ENCODE measurements at places on chromosomes 11 and 22.

- no peaks in the 10 kb centered on the region for H3K4me1 ChIP-seq
- H3K36me3 ChIP-seq = no peaks in the 10 kb centered on the region
- H3K4me3 ChIP-seq = no peak overlapping the region
- no peak for DNase-seq
- H3K27ac ChIP-seq = no peak overlapping the region
Observed at GRCh38 chr11:123880912-123881311, 4.6 kb downstream of the TMEM225 start.

DNA sequence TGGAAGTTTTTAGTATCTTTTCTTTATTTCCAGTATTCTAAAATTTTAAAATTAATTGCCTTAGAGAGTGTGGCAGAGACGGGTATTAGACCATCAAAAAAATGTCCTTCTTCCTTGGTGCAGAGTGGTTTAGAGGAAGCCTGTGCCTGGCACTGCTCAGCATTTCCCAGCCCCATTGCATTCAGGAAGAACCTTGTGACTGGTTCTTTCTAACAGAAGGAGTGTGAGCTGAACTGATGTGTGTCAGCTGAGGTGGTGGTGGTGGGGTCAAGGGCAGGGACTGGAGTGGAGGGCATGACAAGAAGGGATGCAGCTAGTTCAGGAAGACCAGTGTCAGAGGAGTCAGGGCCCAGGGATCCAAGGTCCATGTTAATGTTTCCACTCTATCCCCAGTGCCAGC lies 58.7 kb upstream of the FDX1 start:
- H3K4me3 ChIP-seq = no peak overlapping the region
- H3K27me3 ChIP-seq = no peaks in the 10 kb centered on the region
- no peak for DNase-seq
- H3K4me1 ChIP-seq = peaks cover 13% of the 10 kb centered on the region
- no peak overlapping the region for H3K27ac ChIP-seq

DNA sequence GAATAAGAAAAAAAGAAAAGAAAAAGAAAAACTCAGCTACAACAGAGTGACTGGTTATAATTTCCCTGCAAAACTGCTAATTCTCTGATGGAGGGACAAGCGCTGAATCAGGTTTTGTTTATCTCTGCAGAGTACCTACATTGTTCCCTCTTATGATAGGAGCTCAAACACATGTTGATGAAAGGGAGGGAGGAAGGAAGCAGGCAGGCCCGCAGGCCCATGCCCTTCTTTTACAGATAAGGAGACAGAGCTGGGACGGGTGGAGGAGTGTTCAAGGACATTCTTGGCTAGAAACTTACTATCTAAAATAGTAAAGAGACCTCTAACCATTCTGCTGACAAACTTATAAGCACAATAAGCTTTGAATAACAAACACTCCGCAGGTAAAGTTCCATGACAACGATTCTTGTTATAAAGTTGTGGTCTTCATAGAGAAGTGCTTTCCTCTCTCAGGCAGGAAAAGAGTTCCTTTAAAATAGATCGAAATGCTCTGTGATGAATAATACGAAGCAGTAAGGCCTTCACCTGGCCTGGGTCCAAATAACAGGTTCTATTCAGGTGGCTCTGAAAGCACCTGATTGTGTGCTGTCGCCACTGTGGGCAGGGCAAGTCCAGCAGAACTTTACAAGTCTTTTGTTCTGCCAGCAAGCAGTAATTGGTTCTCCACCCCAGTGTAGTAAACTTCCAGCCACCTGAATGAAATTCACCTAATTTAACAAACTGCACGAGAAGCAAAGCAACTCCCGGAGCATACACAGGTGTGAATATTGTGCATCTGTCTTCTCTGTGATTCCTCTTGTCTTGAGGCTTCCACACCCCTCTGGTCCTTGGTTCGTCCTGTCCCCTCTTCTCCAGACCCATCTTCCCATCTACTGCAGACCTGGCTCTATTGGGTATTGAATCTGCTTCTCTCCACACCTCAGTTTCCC lies 15.3 kb upstream of the MICAL2 start:
- no peaks in the 10 kb centered on the region for H3K27me3 ChIP-seq
- H3K27ac ChIP-seq = no peak overlapping the region
- DNase-seq = no peak
- H3K4me1 ChIP-seq = peaks cover 8% of the 10 kb centered on the region
- H3K36me3 ChIP-seq = no peaks in the 10 kb centered on the region

DNA sequence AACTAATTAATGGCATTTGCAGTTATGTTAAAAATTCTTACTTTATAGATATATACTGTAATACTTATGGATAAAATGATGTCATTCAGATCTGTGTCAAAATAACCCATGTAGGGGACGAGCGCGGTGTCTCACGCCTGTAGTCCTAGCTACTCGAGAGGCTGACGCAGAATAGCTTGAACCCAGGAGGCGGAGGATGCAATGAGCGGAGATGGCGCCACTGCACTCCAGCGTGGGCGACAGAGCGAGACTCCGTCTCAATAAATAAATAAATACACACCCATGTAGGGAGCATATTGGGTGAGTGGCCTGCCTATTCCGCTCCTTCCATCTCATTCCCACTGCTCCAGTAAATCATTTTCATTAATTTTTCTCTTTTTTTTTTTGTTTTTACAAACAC lies 7.1 kb downstream of the SNU13 start:
- peak overlapping the region; percentile 81 for H3K27ac ChIP-seq
- H3K27me3 ChIP-seq = no peaks in the 10 kb centered on the region
- no peak for DNase-seq
- peak overlapping the region; percentile 74 for H3K4me3 ChIP-seq
- H3K4me1 ChIP-seq = peaks cover 4% of the 10 kb centered on the region

- no peaks in the 10 kb centered on the region for H3K36me3 ChIP-seq
- H3K4me3 ChIP-seq = peak overlapping the region; percentile 69
- H3K4me1 ChIP-seq = peaks cover 33% of the 10 kb centered on the region
- H3K27ac ChIP-seq = no peak overlapping the region
- DNase-seq = peak; percentile 38
Observed at GRCh38 chr11:124746621-124747243, 5.3 kb downstream of the VSIG2 start.

DNA sequence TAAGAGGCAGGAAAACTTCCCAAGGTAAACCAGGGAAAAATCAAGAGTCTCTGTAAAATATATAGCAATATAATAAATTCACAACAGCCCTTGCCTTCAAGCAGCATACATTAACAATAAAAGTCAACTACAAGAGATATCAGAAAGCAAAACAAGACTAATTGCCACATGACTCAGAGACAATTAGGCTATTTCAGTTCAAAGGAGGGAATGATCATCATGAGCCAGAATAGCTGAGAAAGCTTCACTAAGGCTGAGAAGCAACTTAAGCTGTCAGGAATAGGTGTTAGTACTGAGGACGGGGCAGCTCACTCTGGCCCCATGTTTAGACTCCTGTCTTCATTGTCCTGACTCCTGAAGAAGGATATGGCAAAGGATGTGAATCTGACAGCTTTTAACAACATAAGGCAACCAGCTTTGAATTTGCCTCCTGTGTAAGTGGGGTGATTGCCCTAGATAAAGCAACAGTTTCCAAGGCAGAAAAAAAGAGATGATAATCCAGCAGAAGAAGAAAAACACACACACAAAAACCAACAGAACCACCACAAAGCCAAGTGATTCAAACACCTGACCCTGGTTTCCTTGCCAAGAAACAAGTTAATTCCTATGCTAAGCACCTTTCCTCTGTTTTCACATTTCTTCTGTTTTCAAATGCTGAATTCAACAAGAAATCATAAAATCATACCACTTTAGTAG lies 60.8 kb downstream of the SIK3 start:
- no peak overlapping the region for H3K27ac ChIP-seq
- no peaks in the 10 kb centered on the region for H3K27me3 ChIP-seq

DNA sequence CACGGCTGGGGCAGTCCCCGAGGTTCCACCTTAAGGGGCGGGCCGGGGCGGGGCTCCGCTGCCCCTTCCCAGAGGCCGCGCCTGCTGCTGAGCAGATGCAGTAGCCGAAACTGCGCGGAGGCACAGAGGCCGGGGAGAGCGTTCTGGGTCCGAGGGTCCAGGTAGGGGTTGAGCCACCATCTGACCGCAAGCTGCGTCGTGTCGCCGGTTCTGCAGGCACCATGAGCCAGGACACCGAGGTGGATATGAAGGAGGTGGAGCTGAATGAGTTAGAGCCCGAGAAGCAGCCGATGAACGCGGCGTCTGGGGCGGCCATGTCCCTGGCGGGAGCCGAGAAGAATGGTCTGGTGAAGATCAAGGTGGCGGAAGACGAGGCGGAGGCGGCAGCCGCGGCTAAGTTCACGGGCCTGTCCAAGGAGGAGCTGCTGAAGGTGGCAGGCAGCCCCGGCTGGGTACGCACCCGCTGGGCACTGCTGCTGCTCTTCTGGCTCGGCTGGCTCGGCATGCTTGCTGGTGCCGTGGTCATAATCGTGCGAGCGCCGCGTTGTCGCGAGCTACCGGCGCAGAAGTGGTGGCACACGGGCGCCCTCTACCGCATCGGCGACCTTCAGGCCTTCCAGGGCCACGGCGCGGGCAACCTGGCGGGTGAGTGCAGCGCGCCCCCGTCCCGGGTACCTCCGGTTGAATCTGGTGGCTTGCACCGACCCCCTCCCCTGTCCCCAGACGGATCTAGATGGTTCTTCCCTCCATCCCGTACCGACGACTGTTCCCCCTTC lies at the start of gene SLC3A2:
TSS of gene SLC3A2 (plus strand) at position 94 of the 776 bp plus-strand sequence. CDS start at position 222, 128 bp downstream.
- H3K36me3 ChIP-seq = peaks cover 31% of the 10 kb centered on the region
- H3K4me3 ChIP-seq = peak within 1 kb of the TSS; percentile 81
- no peaks in the 10 kb centered on the region for H3K27me3 ChIP-seq
- peaks cover 32% of the 10 kb centered on the region for H3K4me1 ChIP-seq

DNA sequence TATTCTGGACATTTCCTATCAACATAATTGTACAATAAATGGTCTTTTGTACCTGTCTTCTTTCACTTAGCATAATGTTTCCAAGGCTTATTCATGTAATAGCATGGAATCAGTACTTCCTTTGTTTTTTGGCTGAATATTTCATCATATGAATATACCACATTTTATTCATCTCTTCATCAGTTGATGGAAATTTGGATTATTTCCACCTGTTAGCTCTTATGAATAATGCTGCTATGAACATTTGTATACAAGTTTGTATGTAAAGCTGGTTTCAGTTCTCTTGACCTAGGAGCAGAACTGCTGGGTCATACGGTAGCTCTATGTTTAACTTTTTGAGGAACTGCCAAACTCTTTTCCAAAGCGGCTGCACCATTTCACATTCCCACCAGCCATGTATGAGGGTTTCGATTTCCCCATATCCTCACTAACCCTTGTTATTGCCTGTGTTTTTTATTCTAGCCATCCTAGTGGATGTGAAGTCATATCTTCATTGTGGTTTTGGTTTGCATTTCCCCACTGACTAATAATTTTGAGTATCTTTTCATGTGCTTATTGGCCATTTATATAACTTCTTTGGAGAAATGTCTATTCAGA lies 20.9 kb downstream of the EXT2 start:
- no peak overlapping the region for H3K4me3 ChIP-seq
- H3K36me3 ChIP-seq = no peaks in the 10 kb centered on the region
- H3K27ac ChIP-seq = no peak overlapping the region
- no peak for DNase-seq
- peaks cover 6% of the 10 kb centered on the region for H3K4me1 ChIP-seq
- H3K27me3 ChIP-seq = no peaks in the 10 kb centered on the region

DNA sequence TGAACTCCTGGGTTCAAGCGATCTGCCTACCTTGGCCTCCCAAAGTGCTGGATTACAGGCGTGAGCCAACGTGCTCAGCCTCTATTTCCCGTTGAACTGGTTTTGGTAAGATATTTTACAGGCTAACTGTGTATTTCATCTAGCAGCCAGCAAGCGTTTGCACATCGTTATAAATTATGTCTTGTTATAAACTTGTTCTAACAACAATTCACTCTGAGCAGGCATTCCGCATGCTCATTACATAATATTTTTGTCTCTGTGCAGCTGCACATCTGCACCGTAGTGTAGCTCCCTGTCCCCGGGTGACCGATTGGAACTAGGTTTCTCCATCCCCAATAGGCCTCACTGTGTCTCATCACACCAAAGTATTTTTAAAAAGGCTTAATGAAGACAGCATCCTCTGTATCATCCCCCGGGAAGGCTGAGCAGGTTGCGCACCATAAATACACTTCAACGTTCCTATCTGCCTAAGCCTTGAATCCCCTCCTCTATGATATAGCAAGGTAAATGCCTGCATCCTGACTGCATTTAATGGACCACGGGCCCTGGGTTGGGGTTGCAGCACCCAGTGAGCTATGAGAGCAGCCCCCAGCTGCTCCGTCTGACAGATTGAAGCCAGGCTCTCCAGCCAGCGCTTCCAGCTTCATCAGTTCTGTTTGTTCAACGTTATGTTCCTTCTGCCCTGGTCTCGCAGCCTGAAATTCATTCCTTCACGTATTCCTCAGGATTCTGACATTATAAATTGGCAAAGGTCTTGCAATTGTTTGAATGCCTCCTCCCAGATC lies 47.7 kb downstream of the TST start:
- H3K4me1 ChIP-seq = no peaks in the 10 kb centered on the region
- no peak for DNase-seq
- H3K27ac ChIP-seq = no peak overlapping the region
- H3K27me3 ChIP-seq = peaks cover 2% of the 10 kb centered on the region
- H3K4me3 ChIP-seq = no peak overlapping the region

- H3K4me3 ChIP-seq = no peak overlapping the region
- DNase-seq = no peak
Observed at GRCh38 chr11:123437236-123437979, 7.3 kb downstream of the GRAMD1B start.

DNA sequence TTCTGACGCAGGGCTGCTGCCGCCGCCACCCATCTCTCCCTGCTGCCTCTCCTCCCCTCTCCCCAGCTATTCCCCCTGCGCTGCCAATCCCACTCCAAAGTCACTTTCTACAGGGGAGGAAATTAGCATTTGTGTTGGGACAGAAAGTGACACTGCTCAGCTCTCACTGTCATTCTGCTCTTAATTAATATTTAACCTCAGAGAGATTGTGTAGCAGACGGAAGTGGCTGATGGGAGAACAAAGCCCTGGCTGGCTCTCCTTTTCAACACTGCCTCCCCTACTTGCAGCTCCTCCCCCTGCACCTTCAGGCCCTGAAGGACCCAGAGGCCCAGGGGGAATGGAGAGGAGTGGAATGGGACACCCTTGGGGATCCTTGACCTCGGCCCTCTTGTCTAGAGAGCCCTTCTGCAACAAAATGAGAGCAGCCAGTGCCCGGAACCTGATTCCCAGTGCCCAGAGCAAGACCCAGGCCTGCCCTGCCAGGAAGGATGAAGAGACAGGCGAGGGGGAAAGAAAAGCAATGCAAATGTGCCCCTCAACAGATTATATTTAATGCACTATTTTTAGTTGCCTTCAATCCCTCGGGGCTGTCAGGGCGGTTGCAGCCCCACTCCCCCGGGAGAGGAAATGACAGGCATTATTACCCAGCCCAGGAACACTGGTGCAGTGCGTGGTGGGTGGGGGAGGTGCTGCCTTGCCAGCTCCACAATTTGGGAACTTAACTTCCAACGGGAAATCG lies 14.6 kb upstream of the NRGN start:
- H3K27ac ChIP-seq = no peak overlapping the region
- H3K27me3 ChIP-seq = peaks cover 17% of the 10 kb centered on the region
- peaks cover 13% of the 10 kb centered on the region for H3K4me1 ChIP-seq
- H3K4me3 ChIP-seq = no peak overlapping the region
- no peak for DNase-seq
- H3K36me3 ChIP-seq = no peaks in the 10 kb centered on the region

Measured in astrocyte (in vitro differentiated cells and primary cell).